ENCODE measurements at places on chromosomes 12 and 14. TPM values are rescaled to one million over a fixed set of nuclear protein-coding genes. Genes with fewer than 3 reads are reported as not detected.
A peak's percentile ranks its signal among the peaks of the same experiment; 100 is the strongest.

Gene PMEL
- total RNA-seq, result 7.0 TPM

Gene PARP11
- 4.5 TPM for total RNA-seq

Gene LTBR
- total RNA-seq, result 148 TPM

Gene NGB
- total RNA-seq, result not detected

Gene MYL2
- 2.2 TPM for total RNA-seq

Gene PPP4R4
- not detected for total RNA-seq

Gene EMC9
- total RNA-seq, result 12.3 TPM

Gene SAV1
- 24.0 TPM for total RNA-seq

Gene OR4K1
- not detected for total RNA-seq

Gene P2RX7
- 7.0 TPM for total RNA-seq

GRCh38 chr12:109770861-109771670 lies 57.4 kb downstream of the FAM222A start:
- DNase-seq, result no peak

DNA sequence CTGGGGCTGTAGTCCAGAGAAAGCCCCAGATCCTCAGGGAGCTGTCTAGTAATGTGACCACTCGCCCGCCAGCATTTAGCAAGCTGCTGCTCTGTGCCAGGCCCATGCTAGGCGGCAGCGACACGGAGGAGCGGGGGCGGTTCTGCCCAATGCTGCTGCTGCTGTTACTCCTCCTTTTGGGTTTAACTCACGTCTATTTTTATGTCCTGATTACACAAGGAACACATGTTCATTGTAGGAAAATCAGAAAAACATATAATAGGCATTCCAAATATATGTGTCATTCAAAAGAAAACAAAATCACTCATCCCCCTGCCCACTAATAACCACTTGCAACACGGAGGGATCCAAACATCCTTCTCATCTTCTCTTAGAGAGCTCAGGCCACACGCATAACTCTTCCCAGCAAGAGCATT lies 30.4 kb downstream of the CCDC92 start:
- no peak for DNase-seq

DNA sequence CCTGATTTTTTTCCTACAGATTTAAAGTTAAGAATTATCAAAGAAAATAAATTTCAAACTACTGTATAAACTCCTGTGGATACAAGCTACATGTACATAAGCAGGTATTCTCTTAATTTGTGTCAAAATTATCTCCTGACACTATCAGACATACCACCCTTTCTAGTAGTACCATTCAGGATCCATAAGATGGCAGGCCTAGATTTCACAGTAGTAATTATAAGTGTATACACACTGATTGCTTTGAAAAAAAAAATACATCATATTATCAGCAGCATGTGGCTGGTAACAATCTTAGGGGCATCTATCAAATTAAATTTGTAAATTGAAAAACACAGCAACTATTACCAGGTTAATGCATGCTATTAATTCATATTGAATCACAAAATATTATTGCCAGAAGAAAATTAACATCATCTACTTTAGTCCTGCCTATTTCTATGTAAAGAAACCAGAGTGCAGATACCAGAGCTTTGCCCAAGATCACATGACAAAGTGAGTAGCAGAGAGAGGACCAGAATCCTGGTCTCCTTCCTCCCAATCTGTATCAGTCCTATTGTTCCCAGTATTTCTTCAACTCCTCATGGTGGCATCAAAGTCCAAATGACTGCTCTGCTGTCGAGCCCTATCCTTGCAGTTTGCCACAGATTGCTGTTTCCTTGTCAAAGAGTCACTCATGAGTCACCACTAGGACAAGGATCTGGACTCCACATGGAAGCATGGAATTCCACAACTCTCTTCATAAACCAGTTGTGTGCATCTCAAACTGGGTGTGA lies 27.7 kb upstream of the CALM1 start:
- DNase-seq, result peak; percentile 50

DNA sequence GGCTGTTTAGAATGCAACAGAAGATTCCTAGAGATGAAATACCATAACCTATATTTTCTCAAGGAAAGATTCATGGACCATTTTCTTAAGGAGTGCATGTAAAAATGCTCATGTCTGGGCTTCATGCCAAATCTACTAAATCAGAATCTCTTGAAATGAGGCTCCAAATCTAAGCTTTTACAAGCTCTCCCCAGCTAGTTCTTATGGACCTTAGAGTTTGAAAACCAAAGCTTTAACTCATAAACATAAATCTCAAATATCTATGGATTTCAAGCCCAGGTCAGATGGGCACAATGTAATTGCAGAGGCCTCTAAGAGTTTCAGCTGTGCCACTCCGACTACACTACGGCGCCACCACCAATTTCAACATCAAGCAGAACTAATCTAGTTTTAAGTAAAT lies 117.3 kb upstream of the CAND1 start:
- DNase-seq, result no peak

DNA sequence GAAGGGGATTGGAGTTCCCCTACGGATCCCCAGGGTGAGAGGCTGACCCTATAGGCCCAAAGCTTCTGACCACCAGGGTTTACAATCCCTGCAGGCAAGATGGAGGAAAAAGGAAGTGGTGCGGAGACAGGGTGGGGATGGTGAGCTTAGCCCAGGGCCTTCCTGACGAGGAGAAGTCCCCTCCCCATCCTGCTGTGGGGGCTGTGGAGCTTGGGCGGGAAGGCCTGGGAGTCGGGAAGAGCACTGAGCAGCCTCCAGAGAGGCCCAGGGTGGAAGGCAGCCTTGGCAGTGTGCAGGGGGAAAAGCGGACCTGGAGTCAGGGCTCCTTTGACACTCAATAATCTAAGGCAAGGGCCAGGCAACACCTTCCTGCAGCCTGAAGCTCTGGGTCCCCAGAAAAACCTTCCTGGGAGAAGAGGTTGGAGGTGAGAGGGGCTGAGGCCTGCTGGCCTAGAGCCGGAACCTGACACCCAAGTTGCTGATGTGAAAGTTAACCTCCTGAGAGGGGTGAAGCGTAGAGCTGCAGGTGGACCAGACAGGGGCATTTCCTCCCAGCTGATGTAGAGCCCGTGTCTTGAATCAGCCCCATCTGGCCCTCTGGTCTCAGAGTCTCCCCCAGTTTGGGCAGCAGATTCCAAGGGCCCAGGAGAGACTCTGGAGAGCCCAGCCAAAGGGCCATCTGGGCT lies 6.0 kb downstream of the HDAC7 start:
- peak; percentile 49 for DNase-seq

DNA sequence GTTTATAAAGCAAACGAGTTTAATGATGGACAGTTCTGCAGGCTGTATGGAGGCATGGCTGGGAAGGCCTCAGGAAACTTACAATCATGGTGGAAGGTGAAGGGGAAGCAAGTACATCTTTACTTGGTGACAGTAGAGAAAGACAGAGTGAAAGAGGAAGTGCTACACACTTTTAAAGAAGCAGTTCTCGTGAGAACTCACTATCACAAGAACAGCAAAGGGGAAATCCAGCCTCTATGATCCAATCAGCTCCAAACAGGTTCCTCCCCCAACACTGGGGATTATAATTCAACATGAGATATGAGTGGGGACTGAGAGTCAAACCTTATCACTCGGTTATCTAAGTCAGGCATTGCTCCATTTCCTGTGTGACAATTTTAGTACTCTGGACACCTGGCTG lies 189.9 kb upstream of the CNTN1 start:
- no peak for DNase-seq

- no peak for DNase-seq
Observed at GRCh38 chr12:132182711-132183365, 38.6 kb downstream of the NOC4L start.

GRCh38 chr12:119634743-119635142 lies 33.2 kb upstream of the PRKAB1 start:
- DNase-seq, result no peak

- DNase-seq, result no peak
Observed at GRCh38 chr12:132909030-132909368, 21.6 kb upstream of the CHFR start.

DNA sequence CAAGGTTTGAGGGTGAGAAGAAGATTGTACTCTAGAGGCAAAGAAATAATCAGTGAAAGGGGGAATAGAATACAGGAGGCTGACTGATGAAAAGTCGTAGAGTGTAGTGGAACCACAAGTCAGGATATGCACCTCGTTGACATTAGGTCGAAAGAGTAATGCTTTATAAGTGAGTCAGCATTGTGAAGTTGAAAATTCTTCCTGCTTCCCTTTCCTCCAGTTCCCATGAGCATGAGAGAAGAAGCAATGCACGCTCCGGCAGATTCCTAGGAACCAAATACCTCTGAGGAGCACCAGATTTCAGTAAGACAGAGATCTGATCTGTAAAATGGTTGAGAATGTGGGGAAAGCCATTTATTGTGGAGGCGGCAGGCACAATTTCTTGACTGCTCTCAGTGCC lies 16.5 kb downstream of the CCER1 start:
- DNase-seq, result no peak

DNA sequence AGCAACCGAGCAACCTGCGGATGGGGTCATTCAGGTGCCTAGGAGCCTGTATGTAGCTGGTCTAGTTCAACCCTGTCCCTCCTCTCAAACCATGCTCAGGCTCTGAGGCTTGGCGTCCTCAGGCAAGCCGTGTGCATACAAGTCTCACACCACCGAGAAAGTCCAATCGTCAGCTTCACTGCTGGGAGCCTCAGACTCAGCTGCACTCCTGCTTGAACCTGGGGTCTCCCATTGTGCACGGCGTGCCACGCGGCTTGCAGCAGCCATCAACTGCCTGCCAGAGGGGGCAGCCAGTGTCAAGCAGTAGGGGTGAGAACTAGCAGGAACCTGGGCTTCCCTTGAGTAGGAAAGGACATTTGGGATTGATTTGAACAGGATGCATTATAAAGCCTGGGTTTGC lies 1064.6 kb downstream of the BCL11B start:
- no peak for DNase-seq

DNA sequence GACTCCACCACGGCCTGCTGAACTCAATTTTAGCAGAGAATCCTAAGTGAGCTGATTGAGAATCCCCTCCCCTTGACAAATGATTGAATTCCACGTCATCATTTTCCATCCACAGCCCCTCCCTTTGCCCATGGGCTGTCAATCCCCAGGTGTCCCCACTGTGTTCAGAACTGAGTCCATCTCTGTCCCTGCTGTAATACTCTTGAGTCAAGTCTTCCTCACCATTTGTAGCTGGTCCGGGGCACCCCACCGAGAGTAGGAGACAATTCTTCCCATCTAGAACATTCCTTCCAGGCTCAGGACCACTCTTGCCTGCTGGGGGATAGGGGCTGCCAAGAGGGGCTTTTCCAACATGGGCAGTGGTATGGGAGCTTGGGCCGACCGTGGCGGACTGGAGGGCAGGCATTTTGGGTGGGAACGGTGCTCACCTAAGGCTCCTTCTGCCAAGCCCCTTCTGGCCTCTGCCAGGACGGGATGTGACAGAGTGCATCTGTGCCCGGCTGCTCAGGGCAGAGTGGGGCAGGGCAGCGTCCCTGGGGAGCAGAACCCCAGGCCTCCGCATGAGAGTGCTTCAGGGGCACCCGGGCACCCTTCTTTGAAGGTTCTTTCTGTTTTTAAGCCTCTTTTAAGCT lies 218.1 kb upstream of the RTL1 start:
- DNase-seq, result no peak

DNA sequence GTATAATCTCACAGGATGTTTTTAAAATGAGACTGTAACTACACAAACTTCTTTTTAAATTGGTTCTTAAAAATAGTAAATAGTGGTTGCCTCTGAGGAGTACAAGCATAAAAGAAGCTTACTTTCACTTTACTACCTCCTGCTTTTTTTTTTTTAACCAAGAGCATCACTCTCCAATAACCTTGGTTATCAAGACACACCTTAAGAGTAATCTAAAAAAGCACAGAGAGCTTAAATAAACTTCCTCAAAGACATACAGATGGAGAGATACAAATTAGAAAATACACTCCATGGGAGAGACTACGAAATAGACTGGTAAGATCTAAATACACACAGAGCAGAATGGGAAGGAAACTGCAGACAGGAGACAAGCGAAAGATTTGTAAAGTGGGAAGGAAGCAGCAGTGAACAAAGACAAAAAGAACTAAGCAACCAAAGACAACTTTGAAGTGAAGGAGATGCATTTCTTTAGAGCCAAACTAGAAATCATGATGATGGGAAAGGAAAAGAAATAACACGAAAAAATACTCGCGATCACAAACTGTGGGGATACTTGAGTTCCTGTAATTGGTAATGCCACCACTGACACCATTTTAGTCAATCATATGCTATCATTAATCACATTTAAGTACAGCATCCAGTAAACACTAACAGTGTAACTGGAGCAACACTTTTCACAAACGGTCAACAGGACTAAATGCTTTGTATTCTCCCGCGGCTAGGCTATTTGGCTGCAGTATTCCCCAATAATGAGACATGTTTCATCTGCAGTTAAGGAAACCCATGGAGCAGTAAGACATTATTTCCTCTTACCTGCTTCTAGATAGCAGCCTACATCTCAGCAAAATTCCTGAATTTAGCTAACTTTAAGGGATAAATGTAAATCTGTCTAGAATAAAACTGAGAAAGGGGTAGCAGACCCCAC lies 8.2 kb downstream of the SINHCAF start:
- no peak for DNase-seq

GRCh38 chr12:121511916-121512315 lies 68.9 kb downstream of the KDM2B start:
- DNase-seq, result no peak

DNA sequence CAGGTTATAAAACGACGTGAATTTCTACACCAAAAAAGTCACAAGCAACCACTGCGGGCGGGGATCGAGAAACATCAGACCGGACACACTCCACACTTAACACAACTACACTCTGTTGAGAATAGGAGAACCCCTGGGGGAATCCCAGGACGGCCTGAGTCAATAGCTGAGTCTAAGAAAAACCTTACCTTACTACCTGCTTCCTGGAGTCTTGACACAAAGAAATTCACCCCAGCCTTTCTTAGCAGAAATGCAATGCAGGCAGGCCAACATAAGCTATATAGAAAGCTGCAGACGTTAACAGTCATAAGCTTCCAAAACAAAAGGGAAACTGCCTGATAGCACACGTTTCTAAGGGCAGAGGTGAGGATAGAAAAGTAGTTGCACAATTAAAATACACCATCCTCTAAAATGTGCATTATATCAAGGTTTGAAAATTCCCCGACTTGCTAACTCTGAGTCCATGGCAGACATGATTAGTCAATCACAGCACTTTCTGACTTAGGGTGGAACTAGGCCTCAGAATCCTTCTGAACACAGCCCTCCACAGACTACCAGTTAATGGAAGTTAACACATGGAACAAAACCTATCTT lies 68.0 kb downstream of the CCDC88C start:
- no peak for DNase-seq

- DNase-seq, result peak; percentile 69
Observed at GRCh38 chr12:122076743-122077495, 1.6 kb upstream of the MLXIP start.

GRCh38 chr12:109512608-109513007 lies 35.2 kb downstream of the UBE3B start:
- no peak for DNase-seq

DNA sequence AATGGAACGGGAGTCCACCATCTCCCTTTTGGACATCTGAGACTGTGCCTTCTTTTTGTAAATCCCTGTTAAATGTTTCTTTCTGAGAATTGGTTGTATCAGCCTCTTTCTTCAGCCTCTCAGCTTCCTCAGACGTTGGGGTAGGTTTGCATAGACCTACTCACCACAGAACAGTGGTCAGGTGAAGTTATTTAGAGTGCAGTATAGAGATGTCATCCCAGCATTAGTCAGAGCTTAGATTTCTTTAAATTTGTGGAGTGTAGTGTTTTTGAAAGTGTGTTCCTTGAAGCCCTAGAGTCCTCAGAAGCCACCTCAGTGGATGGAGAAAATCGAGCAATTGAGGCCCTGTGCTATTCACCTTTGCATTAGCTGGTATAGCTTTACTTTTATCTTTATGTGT lies 8.9 kb upstream of the EEA1 start:
- no peak for DNase-seq
